NCI-H1436 (cell line): ENCODE measurements at places on chromosomes 3 and 15.

DNA sequence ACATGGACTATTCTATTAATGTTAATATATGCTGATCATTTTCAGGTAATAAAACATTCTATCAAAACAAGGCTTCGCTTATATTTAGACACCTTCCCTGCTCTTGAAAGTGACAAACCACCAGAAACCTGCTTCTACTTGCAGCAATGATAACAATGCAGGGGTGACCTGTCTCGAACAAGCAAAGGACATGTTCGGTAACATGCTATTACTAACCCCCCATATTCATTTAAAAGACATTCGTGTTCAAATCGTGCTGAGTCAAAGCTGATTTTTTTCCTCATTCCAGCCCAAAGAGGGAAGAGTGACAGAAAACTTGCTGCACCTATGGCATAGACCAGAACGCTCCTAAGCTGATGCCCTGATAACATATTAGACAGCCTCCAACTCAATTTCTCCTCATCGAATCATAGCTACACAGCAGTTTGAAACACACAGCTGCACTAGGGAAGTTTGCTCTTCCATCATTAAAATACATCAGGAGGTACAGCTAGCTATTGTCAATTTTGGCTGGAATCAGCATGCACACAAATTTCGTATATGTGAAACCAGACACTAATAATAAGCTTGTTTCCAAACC is 341.5 kb downstream of the FOXP1 start:
- DNase-seq: no peak

DNA sequence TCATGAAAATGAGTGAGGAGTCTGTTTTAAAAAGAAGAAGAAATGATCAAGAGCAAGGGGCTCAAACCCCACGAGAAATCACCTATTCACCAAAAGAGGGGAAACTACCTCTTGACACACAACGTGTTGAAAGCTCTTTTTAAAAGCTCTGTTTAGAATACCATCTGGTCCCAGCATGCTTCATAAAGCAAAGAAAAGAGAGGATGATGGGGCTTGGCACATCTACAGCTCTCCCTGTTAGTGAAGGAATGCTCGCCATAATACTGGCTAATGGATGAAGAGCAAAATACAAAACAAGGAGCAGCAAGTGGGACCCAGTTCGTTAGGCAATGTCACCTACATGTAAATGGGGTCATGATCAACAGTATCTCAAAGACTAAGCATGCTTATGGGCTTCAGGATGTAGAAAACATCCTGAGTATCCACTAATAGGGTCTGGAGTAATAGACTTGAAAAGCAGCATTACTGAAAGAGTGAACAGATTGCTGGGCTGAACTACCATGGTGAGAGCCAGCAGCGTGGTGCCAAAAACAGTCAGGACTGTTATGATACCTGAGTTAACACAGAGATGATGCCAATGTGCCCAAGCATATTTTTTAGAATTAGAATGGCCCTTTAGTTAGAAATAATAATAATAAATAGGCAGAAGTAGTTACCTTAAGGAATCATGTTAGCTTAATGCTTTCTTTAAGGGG is 159.7 kb upstream of the POU1F1 start:
- DNase-seq: no peak

- DNase-seq: no peak
These were observed 10.8 kb upstream of the FYCO1 start for GRCh38 chr3:46006238-46007032.

DNA sequence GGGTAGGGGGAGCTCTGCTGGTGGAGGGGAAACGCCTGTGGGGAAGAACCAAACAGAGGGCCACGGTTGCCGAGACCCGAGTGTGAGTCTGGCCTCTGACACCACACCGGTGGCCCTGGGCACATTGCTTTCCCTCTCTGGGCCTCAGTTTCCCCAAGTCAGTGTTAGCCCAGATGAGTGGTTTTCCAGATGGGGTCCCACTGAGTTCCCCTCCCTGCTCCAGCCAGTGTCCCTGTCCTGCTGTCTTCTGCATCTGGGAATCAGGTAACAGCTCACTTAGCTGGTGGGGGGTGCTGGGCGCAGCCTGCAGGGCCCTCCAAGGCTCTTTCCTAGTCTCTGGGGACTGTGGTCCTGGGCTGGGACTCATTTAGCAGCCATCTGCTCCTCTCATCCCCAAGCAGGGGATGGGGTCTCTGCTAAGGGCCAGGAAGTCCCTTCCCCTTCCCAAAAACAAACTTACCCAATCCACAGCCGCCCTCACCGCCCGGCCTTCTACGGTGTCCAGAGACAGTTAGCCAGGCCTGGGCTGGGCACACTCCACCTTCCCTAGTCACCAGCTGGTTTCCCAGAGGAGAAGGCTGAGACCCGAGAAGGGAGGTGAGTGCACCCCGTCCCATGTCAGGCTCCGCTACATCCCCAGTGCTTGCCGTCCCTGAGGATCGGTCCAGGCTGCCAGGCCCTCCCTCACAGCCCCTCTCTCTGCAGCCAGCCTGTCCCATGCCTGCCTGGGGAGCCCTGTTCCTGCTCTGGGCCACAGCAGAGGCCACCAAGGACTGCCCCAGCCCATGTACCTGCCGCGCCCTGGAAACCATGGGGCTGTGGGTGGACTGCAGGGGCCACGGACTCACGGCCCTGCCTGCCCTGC is 676 bp downstream of the GP9 start:
- DNase-seq: no peak

DNA sequence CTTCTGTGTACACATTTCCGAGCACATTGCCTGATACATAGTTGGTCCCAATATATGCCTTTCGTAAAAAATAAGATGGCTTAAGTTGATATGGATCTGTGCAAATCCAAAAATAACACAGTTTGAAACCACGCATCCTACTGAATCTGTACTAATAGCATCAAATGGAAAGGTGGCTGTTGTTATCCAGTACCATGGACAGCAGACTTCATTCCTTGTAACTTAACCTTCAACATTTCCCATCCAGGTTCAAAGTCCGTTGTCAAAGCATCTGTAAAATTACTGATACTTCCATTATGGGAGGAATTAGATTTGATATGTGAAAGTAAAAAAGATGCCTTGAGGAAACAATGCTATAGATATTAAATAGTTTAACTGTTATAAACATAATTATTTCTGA is 65.5 kb upstream of the C3orf49 start:
- DNase-seq: no peak

- DNase-seq: no peak
These were observed 11.9 kb upstream of the MUC20 start for GRCh38 chr3:195708626-195709481.

DNA sequence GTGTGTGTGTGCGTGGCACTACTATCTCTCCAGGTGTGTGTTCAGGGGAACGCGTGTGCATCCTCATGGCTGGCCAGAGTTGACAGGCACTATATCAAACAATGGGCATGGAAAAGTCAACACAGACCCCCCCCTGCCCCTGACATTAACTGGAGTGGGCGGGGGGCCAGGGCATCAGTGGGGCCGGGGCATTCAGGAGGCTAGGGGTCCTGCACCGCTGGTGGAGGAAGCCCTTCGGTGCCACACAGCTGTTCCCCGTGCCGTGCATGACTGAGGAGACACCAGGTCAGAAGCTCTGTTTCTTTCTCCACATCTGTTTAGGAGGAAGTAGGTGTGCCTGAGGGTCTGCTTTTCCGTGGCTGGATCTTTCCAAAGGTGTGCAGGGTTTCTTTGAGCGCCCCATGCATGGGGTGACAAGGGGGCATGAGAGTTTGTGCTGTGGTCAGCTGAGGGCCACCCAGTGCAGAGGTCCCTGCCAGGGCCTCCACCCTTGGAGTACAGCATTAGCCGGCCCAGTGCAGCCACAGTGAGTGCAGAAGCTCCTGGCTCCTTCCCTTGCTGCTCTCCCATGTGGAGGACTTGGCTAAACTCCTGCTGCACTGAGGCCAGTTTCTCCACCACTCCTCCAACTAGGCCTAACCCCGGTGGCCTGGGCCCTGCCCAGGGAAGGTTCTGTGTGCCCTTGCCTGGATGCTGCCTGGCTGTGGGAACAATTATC is 7.5 kb downstream of the C3orf22 start:
- DNase-seq: no peak

GRCh38 chr15:65133548-65134200 is at the start of gene PDCD7:
Gene PDCD7, minus strand, starts transcription at chr15:65133808. Its CDS starts 27 bp downstream, at chr15:65133781.
- DNase-seq: peak; percentile 89

DNA sequence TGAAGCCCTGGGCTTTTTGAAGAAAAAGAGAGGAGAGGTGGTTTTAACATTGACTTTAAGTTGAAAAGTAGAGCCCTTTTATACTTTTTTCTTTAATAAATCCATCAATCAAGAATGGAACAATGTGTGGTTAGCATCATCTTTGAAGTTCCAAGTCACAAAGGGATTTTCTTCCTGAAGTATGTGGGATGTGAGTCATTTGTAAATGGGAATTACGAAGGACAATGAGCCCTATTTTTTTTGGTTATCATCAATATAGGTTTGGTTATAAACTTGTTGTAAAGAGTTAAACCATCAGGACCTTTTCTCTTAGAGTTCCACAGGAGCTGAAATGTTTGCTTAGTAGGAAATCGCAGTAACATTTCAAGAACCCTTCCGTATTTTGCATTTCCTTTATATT is 38.3 kb downstream of the PIK3CA start:
- DNase-seq: no peak

- DNase-seq: no peak
These were observed 263.6 kb upstream of the HES1 start for GRCh38 chr3:193872265-193872753.

- peak; percentile 81 for DNase-seq
These were observed 87.3 kb downstream of the PEX5L start for GRCh38 chr3:179949412-179949811.

DNA sequence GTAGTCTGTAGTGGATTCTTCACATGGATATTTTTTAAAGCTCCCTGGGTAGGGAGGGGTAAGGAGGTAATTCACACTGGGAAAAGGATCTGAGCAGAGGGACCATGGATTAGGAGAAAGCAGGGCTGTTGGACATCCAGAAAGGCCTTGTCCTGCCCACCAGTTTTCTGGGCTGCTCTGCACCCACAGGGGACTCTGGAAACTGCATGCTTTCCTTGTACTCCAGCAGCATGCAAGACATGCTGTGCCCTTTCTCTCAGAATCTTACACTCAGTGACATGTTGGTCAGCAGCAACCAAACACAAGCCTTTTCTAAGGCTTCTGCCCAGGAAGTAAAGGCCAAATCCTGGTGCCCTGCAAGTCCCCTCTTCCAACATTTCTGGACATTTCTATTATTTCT is 2.5 kb upstream of the FBN1 start:
- no peak for DNase-seq

DNA sequence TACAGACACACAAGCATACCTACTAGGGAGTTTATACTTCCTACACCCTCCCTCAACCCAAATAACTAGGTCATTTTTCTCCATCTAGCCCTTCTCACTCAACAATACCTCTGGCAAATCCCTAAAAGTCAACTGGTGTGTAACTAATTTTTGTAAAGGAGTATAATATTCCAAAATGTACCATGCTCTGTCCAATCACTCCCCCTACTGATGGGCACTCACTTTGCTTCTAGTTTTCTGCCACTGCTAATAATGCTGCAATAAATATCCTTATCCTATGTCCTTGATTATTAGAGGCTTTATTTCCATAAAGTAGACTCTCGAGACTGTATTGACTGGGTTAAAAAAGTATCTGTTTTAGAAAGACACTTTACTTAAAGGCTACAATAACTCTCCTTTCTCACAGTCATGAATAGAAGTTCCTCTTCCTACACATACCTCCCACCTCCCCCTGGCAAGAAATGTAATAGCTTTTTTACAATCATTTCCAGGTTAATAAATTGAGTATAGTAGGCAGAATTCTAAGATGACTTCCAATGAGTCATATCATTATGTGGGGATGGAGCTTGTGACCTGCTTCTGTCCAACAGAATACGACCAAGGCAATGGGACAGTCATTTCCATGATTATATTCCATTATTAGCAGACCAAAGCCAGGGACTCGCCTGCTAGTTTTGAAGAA is 30.0 kb downstream of the SHQ1 start:
- DNase-seq: no peak

DNA sequence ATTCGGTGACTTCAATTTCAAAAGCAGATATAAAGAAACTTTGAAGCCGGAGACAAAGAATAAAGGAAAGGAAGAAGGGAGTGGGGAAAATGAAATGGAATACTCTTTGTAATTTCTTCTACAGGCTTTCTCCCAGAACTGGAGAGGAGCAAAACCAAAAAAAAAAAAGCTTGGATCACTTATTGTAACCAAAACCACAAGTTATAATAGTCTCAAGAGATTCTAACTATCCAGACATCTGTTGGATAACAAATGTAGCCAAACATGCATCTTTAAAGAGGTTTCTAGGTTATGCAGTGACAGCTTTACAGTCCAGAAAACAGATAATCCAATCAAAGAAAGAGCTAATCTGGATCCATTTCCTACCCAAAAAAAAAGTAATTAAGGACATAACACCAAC is 36.2 kb downstream of the VGLL3 start:
- no peak for DNase-seq

DNA sequence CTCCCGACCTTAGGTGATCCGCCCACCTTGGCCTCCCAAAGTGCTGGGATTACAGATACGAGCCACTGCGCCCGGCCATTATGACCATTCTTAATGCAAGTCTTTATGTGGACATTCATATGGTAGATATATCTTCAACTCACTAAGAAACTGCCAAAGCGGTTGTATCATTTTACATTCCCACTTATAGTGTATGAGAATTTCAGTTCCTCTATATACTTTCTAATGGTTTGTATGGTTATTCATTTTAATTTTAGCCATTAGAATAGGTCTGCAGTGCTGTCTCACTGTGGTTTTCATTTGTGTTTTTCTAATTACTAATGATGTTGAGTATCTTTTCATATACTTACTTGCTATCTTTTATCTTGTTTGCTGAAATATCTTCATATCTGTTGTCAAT is 32.5 kb downstream of the TCF12 start:
- no peak for DNase-seq

DNA sequence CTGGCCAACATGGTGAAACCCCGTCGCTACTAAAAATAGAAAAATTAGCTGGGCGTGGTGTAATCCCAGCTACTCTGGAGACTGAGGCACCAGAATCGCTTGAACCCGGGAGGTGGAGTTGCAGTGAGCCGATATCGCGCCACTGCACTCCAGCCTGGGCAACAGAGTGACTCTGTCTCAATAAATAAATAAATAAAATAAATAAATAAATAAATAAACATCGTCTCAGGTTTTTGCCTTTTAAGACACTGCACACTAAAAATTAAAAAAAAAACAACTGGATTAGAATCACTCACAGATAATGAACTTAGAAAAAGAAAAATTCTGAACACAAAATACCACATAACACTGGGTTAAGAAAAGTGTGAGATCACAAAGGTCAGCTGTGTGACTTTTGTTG is 2.4 kb downstream of the ZBTB11 start:
- DNase-seq: no peak

- no peak for DNase-seq
These were observed 3.5 kb upstream of the UBE2E2 start for GRCh38 chr3:23199649-23200048.
